ENCODE measurements at places on chromosomes 12 and 14.

DNA sequence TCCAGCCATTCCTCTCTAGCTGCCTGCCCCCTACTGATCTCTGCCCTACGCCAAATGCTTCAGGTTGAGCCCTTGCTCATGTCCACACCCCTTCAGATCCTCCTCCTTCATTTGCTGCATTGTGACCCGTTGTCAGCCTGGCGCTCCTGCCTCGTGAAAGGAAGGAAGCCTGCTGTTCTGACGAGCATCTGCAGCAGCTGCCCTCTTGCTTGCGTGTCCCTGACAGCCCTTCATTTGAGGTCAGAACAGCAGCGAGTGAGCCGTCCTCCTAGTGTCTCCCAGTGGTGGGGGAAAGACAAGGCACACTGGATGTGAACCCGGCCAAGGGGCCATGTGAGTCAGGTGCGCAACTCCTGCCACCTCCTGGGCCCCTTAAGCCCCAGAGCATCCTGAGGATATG lies 3.0 kb upstream of the PIANP start:
- DNase-seq = no peak

DNA sequence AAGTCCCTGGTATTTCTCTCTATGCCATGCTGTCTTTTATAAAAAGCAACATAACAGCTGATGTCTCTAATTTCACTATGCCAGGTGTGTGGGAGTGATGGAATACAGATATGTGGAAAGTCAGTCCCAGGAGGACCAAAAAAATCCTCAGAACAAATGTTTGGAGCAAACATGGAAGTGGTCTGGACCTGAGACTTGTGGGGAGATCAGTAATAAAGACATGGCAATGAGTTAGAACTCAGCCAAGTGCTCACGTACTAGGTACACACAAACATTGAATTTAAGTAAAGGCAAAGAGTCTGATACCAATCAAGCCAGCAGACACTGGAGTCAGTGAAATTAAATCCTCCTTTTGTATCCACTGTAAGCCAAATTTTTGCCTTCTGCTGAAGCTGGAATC lies 223.6 kb downstream of the ALG10B start:
- no peak for DNase-seq

- DNase-seq = no peak
Observed at GRCh38 chr12:110813285-110813684, 33.5 kb upstream of the CCDC63 start.

GRCh38 chr12:14537088-14537487 lies 30.6 kb downstream of the PLBD1 start:
- no peak for DNase-seq

DNA sequence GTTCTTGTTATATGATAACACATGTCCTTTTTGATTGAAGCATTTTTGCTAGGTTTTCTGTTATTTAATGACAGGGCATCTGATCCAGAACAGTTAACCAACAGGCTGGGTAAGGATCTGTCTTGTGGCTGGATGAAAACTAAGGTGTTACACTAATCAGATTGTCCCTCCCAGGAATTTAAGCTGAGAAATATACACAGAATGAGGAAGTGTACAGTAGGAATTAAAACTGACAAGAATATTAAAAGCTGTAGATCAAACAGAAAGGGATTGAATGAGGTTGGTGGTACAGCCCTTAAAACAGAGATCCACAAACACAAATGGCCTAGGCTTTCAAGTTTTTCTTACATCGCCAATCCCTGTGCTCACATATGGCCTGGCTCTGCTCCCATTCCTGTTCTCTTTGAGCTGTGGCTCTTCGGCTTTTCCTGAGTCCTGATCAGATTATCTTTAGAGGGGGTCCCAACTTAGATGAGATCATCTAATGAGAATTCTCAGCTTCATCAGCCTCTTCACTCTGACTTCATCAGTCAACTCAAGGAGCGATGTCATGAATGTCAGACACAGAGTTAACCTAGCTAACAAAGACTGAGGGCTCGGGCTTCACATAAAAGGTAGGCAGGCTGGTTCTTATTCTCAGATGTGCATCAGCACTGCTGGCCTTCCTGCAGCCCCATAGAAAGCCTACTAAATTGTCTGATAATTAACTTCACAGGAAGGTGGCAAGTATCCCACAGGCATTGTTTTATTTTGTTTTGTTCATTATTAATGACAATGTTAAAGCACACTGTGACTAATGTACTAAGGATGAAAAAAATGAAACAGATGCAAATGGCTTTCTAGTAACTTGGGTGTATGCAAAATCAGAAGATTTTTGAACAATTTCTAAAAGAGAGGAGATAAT lies 11.4 kb downstream of the PYGL start:
- no peak for DNase-seq

DNA sequence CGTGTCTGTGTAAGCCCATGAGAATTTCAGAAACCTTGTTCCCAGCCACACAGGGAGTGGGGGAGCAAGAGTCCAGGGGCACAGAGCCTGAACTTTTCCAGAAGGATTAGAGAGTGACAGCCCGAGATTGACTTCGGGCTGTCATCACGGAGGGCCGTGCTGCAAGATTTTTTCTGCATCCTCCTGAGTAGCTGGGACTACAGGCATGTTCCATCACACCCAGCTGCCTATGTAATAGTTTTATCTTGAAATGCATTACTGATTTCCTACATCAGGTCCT lies 14.4 kb downstream of the EVL start:
- no peak for DNase-seq

GRCh38 chr12:106919910-106920544 lies 35.7 kb upstream of the TMEM263 start:
- no peak for DNase-seq

- no peak for DNase-seq
Observed at GRCh38 chr12:89789862-89790261, 81.2 kb upstream of the ATP2B1 start.

DNA sequence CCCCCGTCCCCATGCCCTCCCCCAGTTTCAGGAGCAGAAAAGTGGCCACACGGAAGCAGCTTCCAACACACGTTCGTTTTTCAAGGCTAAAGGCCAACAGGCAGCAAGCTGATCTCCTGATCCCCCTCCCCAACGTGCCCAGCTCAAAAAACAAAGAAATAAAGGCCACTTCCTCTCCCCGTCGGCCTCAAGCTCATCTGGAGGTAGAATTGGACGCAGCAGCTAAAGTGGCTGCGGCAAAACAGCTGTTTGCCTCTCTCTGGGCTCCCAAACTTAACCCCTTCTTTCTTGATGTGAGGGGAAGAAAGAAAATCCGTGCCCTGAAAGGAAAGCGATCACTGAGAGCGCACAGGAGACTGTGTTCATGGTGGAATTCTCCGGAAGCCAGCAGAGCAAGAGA lies 66.3 kb downstream of the SCARB1 start:
- no peak for DNase-seq

- no peak for DNase-seq
Observed at GRCh38 chr12:81520064-81520945, 238.8 kb downstream of the PPFIA2 start.

DNA sequence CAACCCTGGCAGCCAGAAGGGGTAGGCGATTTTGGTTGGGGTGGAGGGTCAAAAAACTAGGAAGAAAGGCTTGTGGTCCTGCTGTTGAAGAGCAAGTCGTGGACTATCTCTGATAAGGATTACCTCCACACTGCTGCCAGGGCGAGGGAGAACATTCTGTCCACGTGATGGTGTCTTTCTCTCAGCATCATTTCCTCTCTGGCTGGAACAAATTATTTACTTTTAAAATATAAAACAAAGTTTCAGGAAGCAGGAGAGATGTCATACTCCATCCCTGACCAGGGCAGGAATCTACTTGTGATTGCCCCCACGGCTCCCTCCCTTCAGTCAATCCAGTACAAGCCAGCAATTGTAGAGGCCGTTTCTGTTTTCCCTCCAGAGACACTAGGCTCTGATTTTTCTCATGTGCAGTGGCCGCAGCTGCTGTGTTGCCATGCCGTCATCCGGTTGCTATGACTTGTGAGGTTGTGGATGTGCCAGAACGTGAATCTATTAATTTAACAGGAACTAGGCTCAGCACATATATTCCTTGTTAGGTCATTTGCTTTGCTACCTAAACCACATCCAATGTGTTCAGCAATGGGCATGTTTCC lies 61.5 kb upstream of the PTGR2 start:
- DNase-seq = peak; percentile 83

- no peak for DNase-seq
Observed at GRCh38 chr12:3307389-3307788, 183.6 kb upstream of the PRMT8 start.

GRCh38 chr12:75483431-75483830 lies 2.9 kb downstream of the GLIPR1 start:
- no peak for DNase-seq

DNA sequence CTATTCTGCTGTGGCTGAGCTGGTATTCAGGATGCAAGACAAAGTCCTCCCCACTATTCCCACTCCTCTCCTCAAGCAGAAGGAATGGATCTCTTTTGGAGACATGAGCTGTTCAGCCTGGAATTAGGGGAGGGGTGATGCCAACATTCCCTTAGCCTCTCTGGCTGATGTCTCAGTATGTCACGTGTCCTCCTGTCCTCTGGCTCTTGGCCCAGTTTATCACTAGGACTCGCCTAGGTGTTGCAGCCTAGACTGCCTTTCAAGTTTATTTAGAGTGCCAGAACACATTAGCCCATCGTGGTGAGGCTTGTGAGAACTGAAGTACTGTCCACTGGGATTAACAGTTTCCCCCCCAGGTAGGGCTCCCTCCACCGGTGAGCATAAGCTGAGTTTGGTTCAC lies 239.9 kb upstream of the MIS18BP1 start:
- no peak for DNase-seq

DNA sequence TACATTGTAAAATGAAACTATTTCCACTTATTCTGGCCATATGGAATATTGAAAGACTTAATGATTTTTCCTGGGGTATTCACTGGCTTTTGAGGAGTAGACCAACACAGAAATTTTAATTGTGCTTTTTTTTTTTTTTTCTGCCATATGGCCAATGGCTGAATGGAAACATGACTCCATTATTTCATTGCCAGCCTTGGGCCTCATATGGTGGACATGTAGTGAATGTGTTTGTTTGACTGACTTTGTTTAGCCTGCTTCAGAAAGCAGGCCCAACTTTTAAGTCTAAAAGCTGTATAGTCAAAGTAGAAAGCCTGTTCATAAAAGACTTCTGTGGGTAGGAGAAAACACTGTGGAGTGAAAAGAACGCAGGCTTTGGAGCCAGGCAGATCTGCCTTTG lies 2.4 kb downstream of the GNG2 start:
- no peak for DNase-seq

DNA sequence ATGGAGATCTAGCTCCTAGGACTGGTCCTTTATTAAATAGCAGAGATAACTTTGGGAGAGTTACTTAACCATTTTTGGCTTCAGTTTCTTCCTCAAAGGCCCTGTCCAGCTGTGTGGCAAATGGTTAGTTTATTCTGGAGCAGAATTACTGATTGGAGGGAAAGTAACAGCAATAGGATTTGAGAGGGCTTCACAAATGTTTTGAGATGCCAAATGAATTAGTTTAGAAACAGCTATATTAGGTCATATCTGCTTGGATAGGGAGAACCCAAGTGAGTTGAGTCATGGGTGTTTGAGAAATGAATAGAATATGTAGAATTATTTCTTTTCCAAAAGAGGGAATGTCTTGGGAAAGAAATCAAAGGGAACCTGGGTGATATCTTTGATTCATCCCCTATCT lies 17.5 kb downstream of the RASSF3 start:
- peak; percentile 76 for DNase-seq

DNA sequence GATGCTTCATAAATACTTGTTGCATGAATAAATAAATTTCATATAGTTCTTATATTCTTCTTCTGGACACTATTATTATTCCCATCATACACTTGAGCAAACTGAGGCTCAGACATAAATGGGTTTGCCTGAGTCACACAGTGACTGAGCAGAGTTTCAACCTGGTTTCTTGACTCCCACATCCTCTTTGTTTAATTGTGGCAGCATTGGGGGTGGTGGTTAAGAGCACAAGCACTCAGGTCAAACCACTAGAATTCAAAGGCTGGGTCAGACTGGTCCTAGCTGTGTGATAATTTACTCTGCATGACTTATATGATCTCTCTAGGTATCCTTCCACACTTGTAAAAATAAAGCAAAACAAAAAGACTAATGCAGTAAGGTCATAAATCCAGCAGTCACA lies 274.9 kb upstream of the SRRM4 start:
- no peak for DNase-seq

DNA sequence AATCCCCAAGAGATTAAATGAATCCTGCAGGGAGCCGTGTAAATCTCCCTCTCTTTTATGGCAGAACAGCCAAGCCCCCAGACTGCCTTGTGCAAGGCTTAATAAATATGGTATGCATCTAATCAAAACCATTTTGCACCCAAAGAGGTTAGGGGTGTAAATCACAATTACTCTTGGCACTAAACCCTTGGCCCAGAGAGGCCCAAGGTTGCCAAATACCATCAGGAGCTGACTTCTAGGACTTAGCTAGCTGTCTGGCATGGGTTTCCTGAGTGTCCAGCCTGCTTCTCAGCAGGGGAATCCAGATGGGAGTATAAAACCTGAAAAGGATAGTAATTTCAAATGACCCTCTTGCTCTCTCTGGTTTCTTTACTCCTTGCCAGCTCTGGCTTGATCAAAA lies 610.4 kb downstream of the MED13L start:
- DNase-seq = no peak

DNA sequence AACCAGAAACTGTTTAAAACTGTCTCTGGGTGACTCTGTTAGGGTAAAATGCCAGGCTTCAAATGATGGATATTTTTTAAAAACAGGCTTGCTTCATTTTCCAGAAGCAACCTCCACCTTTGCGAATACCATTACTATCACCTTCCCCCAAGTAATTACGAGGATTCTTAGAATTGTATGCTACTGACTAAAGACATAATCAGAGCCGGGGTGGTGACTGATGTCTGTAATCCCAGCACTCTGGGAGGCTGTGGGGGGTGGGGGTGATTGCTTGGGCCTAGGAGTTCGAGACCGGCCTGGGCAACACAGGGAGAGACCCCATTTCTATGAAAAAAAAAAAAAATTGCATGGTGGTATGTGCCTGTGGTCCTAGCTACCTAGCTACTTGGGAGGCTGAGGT lies 38.3 kb downstream of the FGD6 start:
- DNase-seq = no peak

DNA sequence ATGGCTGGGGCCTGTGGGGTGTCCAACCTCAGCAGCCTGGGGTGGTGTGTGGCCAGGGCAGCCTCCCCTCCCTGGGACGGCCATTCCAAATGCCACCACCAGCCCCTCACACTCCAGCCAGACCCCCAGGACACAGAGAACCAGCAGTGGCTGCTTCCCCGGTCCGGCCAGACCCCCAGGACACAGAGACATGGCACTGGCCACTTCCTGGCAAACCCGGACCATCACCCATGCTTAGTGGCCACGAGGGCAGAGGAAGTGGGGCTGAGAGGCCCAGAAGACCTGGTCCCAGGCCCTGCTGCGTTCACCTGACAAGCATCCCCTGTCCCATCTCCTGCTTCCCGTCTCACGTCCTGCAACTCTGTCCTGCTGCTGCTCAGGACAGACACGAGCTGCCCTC lies 26.7 kb downstream of the BEGAIN start:
- no peak for DNase-seq
